Right atrium auricular region (tissue), 2 donors: ENCODE measurements at places on chromosomes 7 and 10. TPM values are rescaled to one million over a fixed set of nuclear protein-coding genes. Genes with fewer than 3 reads are reported as not detected.
A peak's percentile ranks its signal among the peaks of the same experiment; 100 is the strongest.

- DNase-seq, result no peak
Measured at GRCh38 chr7:135262623-135263320, 29.1 kb downstream of the STRA8 start.

- no peak for DNase-seq
Measured at GRCh38 chr10:90222372-90222771, 521.0 kb downstream of the KIF20B start.

GRCh38 chr7:106405697-106406141, 120.9 kb upstream of the NAMPT start:
- no peak for DNase-seq

DNA sequence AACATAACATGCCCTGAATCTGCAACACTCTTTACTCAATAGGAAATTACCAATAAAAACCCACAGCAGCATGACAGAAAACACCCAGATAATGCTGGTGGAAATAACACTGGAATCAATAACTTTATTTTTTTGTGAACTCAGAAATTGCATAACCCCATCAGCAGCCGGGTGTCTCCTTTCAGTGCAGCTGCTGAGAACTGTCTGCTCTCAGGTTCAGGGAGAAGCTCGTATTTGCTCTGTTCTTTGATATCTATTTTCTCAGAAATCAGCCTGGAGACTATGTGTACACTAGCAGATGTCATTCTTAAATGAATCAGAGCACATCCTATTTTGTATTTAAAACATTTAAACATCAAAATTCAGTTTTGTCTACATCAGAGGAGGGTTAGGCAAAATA, 506.0 kb downstream of the POM121L12 start:
- DNase-seq, result no peak

GRCh38 chr7:157690833-157691585, 354.2 kb downstream of the DNAJB6 start:
- peak; percentile 86 for DNase-seq

- no peak for DNase-seq
Measured at GRCh38 chr10:87505366-87506111, 846 bp downstream of the MINPP1 start.

C10orf88 gene
- total RNA-seq, result 4.4 TPM

DNA sequence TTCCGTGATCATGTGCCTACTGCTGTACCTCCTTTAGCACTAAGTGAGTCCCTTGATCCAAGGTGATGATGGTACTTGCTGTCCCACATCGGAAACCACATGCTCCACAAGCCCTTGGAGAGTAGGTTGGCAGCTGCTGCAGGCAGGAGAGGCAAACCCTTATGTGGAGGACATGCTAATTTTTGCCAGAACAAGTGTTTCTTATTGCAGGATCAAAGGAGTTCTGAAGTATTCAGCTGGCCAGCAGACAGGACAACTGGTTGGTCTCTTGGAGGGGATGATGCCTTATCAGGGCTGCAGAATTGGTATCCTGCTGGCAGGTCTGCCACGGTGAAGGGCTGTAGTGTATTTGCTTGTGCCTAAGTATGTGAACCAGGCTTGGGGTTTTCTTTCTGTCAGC, 36.8 kb downstream of the NACAD start:
- no peak for DNase-seq

IGF2BP3 gene
- not detected for total RNA-seq

- DNase-seq, result no peak
Measured at GRCh38 chr7:46414946-46415345, 493.9 kb upstream of the IGFBP3 start.

DNA sequence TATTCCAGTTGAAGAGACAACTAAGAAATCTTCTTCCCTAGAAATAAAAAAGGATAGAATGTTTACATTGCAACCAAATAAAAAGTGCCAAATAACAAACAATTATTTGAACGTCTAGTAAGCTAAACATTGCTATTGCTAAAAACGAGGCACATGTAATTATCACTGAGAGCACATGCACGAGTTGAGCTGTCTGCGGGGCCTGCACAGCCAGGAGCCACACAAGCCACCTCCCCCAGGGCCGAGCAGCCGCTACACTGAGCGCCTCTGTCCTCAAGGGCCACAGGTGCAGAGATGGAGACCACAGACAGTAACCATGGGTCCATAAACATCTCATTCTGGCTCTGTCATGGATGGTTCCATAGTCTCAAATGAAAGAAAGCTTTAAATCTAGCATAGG, 17.2 kb downstream of the NCAPG2 start:
- no peak for DNase-seq

DNA sequence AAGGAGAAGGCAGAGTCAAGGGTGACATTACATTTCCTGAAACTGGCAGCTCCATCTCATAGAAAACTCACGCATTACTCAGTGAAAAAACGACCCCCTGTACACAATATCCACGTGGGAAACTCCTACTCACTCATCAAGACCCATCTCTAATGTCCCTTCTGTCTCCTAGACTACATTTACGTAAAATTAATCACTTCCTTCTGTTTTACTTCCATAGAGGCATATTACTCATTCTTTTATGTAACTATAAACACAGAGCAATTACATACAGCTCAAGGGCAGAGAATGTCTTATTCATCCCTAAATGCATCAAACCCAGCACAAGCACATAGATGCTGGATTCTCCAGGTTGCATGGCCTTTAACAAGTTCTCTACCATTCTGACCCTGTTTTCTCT, 281.8 kb downstream of the KCNMA1 start:
- no peak for DNase-seq

DNA sequence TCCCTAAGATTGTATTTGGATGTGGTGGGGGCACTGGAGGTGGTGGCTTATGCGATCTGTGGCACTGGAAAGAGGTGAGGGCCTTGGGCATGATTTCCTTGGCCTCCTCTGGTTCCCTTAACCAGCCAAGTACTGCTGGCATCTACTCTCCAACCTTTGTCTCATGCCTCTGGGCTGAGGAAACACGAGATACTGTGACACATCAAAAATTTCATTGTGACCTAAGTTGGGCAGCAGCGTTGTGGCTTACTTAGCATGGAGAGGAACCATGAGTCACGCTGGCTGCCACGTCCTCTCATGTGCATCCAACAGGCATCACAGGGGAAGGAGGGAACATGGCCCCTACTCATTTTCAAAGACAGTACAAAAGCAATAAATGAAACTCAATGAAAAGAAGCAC, 29.7 kb upstream of the GSDME start:
- DNase-seq, result no peak

ATG9B gene
- total RNA-seq, result not detected

- no peak for DNase-seq
Measured at GRCh38 chr10:97755718-97756117, 16.1 kb downstream of the SFRP5 start.

GRCh38 chr10:31930856-31931255, 2.2 kb upstream of the ARHGAP12 start:
- no peak for DNase-seq

DNA sequence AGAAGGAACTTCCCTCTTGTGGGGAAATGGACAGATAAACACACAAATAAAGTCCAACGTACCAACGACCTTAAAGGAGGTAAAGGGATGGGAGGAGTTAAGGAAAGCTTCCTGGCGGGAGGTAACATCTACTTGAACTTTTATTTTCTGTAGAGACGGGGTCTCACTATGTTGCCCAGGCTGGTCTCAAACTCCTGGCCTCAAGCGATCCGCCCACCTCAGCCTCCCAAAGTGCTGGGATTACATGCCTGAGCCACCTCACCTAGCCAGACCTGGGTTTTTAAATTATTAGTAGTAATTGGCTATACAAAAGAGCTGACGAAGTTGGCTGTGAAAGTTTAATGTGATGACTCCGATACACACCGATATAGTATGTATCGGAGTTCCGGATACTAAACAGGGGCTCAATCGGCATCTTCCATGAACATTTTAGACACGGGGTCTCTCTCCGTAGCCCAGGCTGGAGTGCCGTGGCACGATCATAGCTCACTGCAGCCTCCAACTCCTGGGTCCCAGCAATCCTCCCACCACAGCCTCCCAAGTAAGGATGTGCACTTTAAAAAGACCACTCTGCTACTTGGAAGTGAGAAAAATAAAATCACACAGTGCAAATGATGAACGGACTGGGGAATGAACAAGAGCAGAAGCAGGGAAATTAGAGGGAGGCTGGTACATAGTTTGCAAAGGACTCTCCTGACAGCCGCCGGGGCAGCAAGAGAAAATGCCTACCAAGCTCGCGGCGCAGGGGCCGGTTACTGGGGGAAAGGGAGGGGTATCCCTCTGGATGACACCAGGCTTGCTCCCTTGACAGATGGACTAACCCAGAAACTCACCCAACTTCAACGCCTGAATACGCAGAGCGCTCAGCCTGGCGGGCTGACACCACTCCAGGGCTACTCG, 1.0 kb downstream of the BCL7B start:
- no peak for DNase-seq

GRCh38 chr7:38368191-38368605, 94.8 kb upstream of the TARP start:
- DNase-seq, result no peak

SPDYE18 gene
- total RNA-seq, result not detected

GRCh38 chr7:151400626-151401315, 9.1 kb downstream of the WDR86 start:
- DNase-seq, result no peak

DNA sequence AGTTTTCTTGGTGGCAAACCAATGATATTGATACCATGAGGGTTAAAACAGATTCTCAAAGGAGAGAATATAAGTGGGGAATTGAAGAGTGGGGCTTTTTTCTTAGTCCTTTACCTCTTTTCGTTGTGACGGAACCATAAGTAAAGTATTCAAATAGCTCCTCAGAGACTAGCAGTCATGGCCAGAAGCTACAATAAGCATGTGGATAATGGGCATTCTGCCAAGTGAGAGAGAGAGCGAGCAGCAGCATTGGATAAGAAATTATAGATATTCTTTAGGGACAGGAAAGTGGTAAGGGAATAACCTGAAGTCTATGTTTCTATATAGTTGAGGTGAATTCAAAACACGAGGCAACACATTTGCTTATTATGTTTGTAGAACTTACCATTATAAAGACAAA, 235.1 kb downstream of the SEMA3E start:
- DNase-seq, result no peak

DNA sequence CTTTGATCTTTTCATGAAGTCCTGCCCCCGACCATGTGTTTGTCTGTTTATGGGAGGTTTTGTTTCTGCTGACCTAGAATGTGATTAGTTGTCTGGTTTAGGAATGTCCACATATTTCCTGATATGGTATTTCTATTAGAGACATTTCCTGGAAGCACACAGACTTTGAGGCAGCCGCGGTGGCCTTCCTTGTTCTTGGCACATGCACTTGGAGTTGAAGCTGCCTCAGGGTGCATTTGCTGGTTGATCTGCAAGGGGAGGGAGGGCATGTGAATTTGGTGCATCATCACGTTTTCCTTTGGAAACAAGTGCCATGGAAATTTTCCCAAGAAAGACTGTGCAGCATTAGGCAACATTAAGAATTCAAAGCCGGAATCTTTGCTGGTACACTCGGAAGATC, 328.7 kb downstream of the PAXIP1 start:
- no peak for DNase-seq

- DNase-seq, result no peak
Measured at GRCh38 chr7:113144817-113145216, 26.5 kb upstream of the SMIM30 start.

DNA sequence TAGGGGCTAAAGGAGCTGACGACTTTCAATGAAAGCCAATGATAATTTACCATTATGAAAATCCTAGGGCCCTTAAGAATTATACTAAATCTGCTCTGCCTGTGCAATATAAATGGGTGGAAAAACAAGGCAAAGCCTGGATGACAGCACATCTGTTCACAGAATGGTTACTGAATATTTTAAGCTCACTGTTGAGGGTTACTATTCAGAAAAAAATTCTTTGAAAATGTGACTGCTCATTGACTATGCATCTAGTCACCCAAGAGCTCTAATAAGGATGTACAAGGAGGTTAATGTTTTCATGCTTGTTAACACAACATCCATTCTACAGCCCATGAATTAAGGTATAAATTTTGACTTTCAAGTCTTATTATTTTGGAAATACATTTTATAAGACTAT, 8.9 kb downstream of the DKK1 start:
- DNase-seq, result no peak

DNA sequence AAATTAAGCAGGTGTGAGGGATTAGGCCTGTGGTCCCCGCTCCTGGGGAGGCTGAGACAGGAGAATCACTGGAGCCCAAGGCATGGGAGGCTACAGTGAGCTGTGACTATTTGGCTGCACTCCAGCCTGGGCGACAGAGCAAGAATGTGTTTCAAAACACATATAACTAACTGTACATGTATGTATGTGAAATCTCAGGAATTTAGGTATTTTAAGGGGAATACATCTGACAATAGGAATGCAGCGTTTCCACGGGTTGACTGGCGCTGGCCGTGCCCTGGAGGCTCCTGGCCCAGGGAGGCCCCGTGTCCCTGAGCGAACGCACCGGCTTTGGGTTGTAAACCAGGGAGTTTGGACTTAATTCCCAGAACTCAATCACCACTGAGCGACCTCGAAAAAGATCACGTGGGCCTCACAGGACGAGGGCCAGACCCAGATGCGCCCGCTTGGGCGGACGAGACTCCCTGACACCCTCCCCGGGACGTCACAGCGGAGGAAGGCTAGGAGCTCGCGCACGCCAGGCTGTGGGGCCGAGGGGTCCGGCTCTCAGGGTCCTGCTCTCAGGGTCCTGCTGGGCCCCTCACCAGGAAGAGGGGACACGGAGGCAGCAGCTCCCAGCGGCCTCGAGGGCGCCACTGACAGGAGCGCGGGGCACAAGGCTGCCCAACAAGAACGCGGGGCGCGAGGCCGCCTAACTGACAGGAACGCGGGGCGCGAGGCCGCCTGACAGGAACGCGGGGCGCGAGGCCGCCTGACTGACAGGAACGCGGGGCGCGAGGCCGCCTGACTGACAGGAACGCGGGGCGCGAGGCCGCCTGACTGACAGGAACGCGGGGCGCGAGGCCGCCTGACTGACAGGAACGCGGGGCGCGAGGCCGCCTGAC, 18.4 kb downstream of the PTPRN2 start:
- DNase-seq, result no peak

DNA sequence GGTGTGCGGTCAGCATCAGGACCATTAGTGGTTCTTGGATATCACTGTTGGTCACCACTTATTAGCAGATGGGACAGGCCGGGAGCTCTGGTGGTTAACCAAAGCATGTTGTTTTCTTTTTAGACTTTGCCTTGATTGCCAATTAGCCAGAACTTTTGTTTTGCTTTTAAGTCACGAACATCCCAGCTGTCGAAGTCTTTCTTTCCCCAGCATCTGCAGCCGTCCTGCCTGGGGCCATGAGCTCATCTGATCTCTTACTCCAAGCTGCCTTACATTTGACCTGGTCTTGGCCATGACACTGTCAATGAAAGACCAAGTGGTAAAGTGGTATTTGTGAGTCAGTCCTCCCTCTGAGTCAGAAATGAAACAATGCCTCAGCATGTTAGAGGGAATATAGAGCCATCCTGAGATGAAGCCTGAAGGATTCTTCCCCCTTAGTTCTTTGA, 53.9 kb upstream of the CREB5 start:
- no peak for DNase-seq

H2AZ2 gene
- total RNA-seq, result 175 TPM

SFRP4 gene
- 11.9 TPM for total RNA-seq

- no peak for DNase-seq
Measured at GRCh38 chr7:16776053-16776452, 22.5 kb downstream of the TSPAN13 start.

DNA sequence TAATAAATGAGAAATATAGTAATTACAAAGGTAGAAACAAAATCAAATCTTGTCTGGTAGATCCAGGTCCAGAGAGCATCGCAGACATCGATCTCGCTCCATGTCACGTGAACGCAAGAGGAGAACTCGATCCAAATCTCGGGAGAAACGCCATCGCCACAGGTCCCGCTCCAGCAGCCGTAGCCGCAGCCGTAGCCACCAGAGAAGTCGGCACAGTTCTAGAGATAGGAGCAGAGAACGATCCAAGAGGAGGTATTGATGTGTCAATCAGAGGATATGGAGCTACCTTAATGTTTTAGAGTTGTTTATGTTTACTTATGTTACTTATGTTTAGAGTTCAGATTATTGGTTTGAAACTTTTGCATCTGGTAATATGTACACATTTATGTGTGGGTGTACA, 57.8 kb downstream of the LUC7L2 start:
- DNase-seq, result no peak
